Left ventricle myocardium inferior (tissue), 1 donor: ENCODE measurements at places on chromosomes 5 and 9.
A peak's percentile ranks its signal among the peaks of the same experiment; 100 is the strongest.

- no peak for DNase-seq
Measured at GRCh38 chr9:75087289-75087823, 599 bp downstream of the NMRK1 start.

DNA sequence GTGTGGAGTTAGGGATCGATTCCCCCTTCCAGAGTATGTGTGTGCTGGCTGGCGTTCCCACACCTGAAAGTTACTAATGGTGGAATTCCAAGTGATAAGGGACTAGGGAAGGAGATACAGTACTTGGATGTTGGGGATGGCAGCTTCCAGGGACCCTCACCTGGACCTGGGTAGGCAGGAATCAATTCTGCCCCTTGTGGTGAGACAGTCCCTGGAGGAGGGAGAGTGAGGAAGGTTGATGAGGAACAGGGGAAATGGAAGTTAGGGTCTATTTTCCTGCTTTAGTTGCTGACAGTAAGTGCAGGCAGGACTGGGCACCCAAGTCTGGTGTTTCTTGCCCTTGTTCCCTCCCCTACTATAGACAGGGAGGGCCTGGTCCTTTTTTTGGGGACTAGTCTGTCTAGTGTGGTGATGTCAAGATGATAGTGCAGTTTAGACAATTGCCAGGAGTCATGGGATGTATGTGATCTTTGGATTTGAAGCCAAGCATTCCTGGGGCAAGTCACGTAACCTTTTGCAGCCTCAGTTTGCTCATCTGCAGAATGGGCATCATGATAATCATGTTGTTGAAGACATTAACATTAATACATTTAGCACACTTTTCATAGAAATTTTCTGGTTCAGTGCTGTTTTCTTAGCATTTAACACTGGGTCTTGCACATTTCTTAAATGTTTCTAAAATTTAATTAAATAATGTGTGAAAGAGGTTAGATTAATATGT lies 51.7 kb downstream of the DAB2IP start:
- DNase-seq, result no peak

GRCh38 chr5:88879724-88880123 lies 3.3 kb downstream of the MEF2C start:
- no peak for DNase-seq

GRCh38 chr5:34735491-34736426 lies 79.6 kb downstream of the RAI14 start:
- no peak for DNase-seq

- DNase-seq, result no peak
Measured at GRCh38 chr5:72133212-72133990, 26.1 kb downstream of the MAP1B start.

DNA sequence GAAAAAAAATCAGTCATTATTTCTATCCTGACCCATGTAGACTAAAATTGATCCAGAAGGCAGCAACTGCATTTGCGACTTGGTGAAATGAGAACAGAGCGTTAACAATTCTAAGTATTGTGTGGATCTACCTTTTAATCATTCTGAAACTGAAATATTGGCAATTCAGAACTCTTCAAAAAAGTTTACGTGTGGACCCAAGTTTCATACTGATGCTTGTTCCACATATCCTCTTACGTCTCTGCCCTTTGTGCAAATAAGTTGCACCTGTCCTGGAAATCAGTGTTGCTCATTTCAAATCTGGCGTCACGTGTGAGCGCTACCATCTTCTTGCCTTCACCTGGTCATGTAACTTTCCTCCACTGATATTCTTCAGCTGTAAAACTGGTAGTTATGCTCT lies 74.7 kb downstream of the NTRK2 start:
- DNase-seq, result no peak

- DNase-seq, result no peak
Measured at GRCh38 chr5:6818594-6819511, 105.6 kb downstream of the TENT4A start.

- no peak for DNase-seq
Measured at GRCh38 chr9:120308495-120308894, 271.5 kb downstream of the CDK5RAP2 start.

DNA sequence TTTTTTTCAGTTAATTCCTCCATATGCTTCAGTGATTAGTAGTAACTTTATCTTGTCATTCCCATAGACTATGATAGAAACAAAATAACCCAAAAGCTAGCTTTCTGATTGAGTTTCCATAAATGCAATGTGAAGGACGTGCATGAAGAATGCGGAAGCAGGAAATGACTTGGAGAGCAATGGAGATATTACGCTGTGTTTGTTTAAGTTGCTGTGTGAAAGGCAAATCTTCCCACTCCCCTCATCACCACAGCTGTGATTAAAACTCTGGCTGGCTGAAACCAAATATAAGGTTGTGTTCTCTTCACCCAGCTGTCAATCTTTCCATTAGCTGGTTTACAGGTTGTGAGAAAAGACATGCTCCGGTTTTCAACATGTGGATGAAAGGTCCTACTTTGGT lies 83.9 kb downstream of the NR2F1-AS1 start:
- no peak for DNase-seq

GRCh38 chr5:143248391-143248790 lies 155.1 kb downstream of the NR3C1 start:
- DNase-seq, result no peak

DNA sequence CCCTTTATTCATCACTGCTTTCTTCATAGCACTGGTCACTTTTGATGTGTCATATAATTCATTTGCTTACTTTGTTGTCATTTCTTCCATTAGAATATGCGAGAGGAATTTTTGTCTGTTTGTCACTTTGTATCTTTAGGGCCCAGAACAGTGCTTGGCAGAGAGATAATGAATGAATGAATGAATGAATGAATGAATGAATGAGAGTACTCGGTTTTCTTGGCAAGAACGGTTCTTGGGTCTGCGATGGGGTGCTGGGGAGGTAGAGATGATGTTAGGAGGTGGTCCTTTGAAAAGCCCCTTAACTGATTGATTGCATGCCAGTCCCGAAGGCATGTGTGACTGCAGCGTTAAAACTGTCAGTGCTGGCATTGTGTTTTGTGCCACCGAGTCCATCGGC lies 52.4 kb upstream of the LRRTM2 start:
- no peak for DNase-seq

DNA sequence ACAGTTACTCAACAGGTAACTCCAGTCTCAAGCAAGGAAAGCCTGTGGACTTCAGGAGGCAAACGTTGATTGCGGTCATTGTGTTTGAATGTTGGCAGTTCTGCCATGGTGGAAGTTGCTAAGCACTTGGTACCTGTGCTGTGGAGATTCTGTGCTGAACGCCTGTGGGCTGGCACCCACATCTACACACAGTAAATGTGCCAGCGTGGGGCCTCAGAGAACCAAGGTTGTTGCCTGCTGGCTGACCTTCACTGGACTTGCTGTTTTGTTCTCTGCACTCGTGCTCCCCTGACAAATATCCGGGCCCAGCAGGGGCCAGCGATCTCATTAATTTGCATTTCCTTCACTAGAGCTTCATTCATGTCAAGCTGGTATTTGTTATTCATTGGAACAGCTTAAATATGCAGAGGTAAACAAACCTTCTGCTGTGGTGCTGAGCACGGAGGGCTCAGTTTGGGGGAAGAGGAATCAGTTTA lies 141.8 kb downstream of the PRKACG start:
- DNase-seq, result peak; percentile 61

DNA sequence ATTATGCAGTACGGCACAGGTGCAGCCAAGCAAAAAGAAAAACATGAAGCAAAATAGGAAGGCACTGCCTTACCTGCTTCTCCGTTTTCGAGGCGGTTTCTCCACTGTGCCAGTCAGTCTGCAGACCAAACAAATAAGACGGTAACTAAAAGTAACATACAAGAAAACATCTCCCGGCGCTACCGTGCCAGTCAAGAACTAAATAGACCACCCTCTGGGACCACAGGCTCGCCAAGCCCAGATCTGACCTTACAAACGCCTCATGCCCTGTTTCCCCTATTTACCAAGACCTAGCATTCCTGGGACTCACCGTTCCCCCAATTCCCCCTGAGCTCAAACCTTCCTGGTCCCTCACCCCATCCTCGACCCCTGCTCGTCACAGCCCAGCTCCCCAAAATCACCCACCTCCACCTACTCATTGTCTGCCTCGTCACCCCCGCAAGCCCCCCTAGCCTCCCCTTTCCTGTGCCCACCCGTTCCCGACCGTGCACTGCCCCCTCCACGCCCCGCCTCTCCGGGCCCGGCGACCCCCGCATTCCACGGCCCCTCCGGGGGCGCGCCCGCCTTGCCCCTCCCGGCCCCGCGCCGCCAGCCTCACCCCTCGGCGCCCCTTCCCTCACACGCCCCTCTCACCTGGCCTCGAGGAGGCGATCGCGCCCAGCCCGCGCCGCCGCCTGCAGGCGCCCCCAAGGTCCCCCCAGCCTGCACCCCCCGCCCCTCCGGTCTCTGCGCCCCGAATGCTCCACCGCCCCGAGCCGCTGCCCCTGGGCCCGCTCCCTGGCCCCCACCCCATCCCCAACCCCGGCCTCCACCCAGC lies 560 bp downstream of the SCAI start:
- DNase-seq, result no peak

- no peak for DNase-seq
Measured at GRCh38 chr5:33601881-33602280, 161.1 kb downstream of the TARS1 start.

DNA sequence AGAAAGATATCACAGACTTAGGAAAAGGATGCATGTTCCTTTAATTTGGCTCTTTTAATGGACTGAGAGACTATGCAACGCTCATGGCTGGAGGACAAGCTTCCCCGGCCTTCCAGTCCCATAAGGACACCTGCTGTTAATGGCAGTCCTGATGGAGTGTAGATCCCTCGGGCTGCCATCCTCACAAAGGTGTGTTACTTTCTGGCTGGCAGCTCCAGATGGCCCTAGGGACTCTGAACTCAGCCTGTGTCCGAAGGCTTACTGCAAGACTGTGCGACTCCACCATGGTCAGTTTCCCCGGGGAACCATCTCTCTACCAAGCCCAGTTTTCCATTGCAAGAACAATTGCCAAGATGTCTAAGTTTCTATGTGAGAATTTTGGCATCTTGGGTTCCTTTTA lies 25.5 kb upstream of the KCNIP1 start:
- DNase-seq, result no peak

DNA sequence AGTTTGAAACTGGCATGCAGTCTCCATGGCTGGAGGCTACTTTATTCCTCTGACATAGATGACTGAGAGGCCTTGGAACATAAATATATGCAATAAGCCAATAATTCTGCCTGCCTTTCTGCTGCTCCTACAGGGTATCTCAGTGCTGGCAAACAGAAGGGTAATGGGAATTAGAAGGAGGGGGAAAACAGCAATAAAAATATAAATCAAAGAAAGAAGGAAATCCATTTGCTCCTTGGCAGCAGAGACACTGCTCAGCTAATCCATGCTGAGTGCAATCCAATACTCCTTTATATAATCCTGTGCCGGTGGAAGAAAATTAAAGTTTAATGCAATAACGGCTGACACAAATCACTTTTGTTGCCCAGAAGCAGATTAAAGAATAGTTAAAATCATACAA lies 478.9 kb downstream of the SPATA31D1 start:
- DNase-seq, result no peak
